PC-3 (cell line): ENCODE measurements at places on chromosomes 11 and 22.

DNA sequence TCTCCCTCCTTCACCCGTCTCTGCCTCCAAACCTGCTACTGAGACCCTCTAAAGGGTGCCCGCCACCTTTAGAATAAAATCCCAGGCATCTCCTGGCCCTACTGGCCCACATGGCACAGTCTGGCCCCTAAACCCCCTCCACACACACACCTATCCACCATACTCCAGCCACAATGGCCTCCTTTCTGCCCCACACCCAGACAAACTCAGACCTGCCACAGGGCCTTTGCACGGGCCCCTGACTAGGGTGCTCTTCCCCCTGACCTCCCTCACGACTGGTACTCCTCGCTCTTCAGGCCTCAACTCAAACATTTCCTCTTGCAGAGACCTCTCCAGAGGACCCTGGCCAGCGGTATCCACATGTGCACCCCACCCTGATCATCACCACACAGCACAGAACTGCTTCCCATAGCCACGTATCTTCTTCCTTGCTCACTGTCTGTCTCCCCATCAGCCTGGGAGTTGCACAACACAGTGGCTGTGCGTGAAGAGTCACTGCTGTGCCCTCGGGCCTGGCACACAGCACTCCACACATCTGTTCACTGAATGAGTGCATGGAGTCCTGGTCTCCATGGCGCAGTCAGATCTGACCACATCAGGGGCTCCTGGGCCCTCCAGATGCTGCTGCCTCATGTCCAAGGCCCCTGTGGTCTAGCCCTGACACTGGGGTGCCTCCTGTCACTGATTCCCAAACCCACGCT is 66.2 kb upstream of the TCF20 start:
- DNase-seq, result no peak

GRCh38 chr22:50153056-50153755 is 17.3 kb upstream of the PANX2 start:
- no peak for DNase-seq

DNA sequence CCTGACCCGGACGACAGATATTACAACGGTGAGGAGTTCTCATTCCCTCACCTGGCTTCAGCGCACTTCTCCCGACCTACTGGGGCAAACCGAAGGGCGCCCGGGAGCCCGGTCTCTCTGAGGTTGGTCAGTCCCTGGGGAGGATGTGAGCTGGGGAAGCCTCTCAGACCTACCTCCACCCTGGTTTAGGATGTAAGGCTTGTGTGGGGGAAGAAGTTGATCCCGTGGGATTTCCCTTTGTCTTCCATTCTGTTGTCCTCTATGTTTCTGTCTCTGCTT is 12.3 kb downstream of the ROBO3 start:
- no peak for DNase-seq

DNA sequence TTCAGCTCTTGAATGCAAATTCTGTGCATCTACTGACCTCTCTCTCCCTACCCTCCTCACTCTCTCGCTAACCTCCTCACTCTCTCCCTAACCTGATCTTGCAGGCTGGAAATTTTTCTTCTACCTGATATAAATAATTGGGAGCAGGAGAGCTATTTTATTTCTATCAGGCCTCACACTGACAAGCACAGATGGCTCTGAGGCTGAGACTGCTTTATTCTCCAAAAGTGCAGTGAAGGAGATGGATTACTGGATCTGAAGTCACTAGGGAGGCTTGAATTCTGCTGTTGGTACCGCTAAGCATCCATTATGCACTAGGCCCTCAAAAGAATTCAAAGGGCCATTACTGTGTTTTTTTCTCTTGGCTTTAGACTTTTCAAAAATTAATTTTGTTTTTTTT is 19.4 kb upstream of the LDHA start:
- DNase-seq, result no peak

DNA sequence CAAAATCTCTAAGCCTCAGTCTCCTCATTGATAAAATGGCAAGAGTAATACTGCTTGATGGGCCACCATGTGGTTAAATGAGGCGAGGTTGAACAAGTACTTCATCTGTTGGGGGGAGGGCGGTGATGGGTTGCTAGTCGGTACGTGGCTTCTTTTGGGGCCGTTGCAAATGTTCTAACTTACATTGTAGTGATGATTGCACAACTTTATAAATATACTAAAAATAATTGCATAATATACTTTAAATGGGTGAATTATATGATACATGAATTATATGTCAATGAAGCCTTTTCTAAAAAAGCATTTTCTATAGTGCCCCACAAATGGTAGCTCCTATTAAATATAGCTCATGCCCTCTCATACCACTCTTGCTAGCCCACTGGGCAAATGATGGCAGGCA is 6.5 kb downstream of the MS4A8 start:
- no peak for DNase-seq

- no peak for DNase-seq
Observed at GRCh38 chr11:133104009-133104744, 428.1 kb downstream of the OPCML start.

DNA sequence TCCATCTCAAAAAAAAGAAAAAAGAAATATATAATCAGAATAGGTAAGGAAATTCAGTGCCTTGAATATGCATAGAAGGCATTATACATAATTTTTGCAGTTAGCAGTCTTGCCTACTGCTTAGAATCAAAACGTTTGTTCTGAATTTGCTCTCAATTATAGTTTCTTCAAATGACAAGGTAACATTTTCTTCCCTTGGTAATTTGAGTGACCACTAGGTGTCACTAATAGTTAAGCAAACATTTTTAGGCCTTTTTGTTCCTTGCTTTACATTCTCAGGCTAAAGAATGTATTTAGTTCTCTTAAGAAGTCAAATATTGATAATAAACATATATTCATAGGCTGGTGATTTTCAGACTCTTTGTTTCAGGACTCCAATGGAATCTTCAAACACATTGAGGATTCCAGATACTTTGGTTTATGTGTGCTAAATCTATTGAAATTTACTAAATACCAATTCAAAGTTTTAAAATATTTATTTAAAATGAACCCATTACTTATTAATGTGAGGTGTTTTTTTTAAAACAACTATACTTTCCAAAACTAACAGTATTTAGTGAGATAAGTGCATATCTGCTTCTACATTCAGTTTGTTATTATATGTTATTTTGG is 55.0 kb upstream of the DEPDC7 start:
- DNase-seq, result peak; percentile 69

DNA sequence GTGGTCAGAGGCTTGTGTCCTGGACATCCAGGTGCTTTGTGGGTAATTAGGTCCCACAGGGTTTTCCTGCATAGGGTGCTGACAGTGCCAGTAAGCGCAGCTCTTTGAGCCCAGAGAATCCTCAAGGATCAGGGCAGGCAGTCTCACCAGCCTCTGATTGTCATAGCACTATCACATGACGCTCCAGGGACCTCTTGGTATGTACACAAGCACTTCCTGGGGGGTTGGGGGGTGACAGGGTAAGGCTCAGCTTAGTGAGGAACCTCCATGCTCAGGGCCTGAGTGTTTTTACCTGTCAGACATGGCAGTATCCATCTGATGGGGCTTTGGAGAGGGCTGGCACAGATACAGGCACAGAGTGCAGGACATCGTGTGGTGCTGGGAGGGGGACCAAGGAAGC is 27.9 kb upstream of the SUSD2 start:
- DNase-seq, result no peak

GRCh38 chr11:121564948-121565684 is 112.3 kb upstream of the SORL1-AS1 start:
- no peak for DNase-seq

- no peak for DNase-seq
Observed at GRCh38 chr11:75903276-75903675, 88.3 kb downstream of the UVRAG start.

DNA sequence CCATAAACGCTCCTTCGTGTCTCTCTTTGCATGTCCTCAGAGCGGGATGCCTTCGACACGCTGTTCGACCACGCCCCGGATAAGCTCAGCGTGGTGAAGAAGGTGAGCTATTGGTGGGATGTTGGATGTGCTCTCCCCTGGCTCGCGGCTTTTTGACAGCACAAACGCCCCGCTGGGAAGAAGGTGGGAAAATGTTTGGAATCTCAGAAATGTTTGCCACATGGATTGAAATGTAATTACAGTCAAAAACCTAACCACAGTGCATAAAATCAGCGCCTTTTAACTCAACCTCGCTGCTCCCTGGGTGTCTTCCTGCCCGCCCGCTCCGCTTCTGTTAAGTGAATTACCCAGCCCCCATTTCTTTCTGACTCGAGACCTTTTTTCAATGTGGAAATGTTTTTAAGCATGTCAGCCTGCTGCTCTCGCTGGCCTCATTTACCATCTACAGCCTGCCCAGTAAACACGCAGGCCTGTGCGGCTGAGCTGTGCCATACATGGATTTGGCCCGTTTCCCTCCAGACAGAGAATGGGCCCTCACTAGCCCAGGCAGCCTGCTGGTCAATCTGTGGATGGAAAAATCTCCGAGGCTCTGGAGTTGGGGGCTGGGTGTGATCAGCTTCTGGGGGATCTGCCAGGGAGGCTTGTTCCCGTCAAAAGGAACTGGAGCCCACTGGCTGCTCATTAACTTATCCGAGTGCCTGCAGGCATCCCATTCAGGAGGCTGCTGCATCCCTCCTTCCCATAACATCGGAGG is 32.7 kb upstream of the PARVG start:
- no peak for DNase-seq

GRCh38 chr22:30221121-30221992 is 25.2 kb downstream of the LIF start:
- DNase-seq, result no peak

- DNase-seq, result peak; percentile 75
Observed at GRCh38 chr11:27977031-27977430, 130.9 kb downstream of the KIF18A start.

- no peak for DNase-seq
Observed at GRCh38 chr11:19834771-19835170, 122.1 kb downstream of the NAV2 start.

- no peak for DNase-seq
Observed at GRCh38 chr11:66580803-66581202, 12.1 kb downstream of the CCDC87 start.

GRCh38 chr11:124928942-124929665 is 6.7 kb downstream of the HEPACAM start:
- no peak for DNase-seq

DNA sequence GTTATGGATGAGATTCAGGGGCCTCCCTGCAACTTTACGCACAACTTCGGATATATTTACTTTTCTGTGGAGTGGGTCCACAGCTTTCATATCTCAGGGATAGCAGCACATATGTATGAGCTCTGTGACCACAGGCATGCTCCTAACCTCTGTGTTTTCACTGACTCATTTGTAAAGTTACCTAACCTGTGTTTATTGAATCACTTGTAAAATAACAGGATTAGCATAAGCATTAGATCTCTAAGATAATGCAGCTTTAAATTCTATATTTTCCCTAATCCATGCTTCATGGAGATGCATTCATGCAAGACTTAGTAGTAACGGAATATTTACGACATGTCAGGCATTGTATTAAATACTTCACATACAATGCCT is 47.9 kb upstream of the DDI1 start:
- DNase-seq, result peak; percentile 82

- DNase-seq, result peak; percentile 93
Observed at GRCh38 chr11:75035911-75036565, 47.3 kb downstream of the NEU3 start.

GRCh38 chr11:74786574-74786973 is 37.9 kb downstream of the RNF169 start:
- peak; percentile 23 for DNase-seq

GRCh38 chr11:3686751-3687150 is 15.6 kb upstream of the CHRNA10 start:
- DNase-seq, result no peak

DNA sequence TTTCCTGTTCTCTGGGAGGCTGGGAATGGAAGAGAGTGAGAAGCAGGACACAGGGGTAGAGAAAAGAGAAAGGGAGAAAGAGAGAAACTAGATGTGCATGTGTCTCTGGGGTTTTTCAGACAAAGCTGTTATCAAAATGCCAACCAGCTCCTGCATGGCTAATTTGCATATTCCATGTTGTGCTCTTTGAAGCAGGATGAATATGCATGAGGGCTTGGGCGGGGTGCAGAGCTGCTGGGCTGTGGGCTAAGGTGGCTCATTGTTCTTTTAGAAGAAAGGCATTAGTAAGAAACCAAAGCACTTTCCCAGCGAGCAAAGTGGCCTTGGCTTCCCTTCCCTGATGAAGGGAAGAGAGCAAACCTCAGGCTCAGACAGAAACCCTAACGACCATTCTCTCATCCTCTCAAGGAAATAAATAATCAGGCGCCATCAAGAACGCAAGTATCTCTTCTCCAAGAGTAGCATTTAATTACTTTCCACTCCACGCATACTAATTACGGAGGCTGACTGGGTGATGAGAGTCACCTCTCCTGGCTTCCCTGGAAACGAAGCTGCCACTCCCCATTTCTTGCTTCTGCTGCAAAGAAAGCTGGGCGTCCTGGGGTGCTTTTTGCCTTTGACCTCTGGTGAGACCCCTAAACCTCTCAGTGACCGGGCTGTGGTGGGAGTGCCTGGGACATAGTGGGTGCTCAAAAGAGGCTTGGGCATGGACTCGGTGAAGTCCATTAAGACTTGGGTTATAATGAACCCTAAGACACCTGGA is 54.2 kb downstream of the FEZ1 start:
- no peak for DNase-seq

GRCh38 chr11:70399681-70400112 is 1.4 kb downstream of the CTTN start:
- DNase-seq, result peak; percentile 99

DNA sequence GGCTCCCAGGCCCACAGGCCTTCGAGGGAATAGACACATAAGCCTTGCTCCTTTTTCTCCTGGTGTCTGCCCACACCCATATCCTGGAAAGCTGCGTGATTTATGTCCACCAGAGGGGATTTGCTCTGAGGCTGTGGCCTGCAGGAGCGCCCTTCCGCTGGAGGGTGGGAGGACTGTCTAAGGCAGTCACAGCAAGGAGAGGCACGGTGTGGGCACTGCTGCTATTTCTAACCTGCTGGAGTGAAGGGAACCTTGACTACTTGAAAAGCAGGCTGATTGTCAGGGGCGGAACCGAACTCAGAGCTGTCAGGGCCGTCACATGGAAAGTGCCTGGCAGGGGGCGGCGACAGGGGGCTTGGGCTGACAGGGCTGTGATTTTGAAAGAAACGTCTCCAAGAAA is 3.7 kb downstream of the UPB1 start:
- no peak for DNase-seq

DNA sequence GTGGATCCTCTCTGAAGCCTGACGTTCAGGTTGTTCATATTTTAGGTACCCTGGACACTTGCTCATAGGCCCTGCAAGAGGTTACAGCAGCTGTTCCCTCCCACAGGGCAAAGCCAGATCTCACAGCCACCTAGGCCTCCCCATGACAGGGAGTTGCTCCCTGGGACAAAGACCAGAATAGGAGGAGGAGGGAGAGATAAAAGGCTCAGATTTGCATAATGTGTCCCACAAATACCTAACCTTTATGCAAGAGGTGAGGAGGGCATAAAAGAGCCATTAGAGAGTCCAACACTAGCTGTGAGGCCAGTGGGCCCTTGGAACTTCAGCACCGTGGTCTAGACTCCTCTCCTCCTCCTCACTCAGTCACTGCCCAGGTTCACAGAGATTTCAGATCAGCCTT is 33.8 kb downstream of the ZNF280B start:
- DNase-seq, result no peak

- no peak for DNase-seq
Observed at GRCh38 chr22:24432059-24432853, 4.9 kb downstream of the ADORA2A start.
